Bronchial smooth muscle cell (primary cell): ENCODE measurements at places on chromosomes 3 and 15. TPM values are rescaled to one million over a fixed set of nuclear protein-coding genes. Genes with fewer than 3 reads are reported as not detected.

Gene NOX5
- total RNA-seq, result 0.63 and 1.8 TPM in 2 replicates

Gene GOLGA6L25
- not detected in 2 replicates for total RNA-seq

Gene FSIP1
- 1.5 and 2.5 TPM in 2 replicates for total RNA-seq

Gene TLR9
- under 0.01 and 0.09 TPM in 2 replicates for total RNA-seq

Gene PLA2G4D
- not detected in 2 replicates for total RNA-seq

Gene REC114
- not detected in 2 replicates for total RNA-seq

Gene SPESP1
- 6.8 and 14.3 TPM in 2 replicates for total RNA-seq

Gene SLC7A14
- total RNA-seq, result 3.3 and 29.8 TPM in 2 replicates

Gene MRPS11
- 38.1 and 40.1 TPM in 2 replicates for total RNA-seq

Gene PARP9
- total RNA-seq, result 23.4 and 26.5 TPM in 2 replicates

Gene SERINC4
- not detected in 2 replicates for total RNA-seq

Gene C2CD4A
- not detected in 2 replicates for total RNA-seq

Gene B3GALNT1
- total RNA-seq, result 6.9 and 8.3 TPM in 2 replicates

Gene CCR3
- 0.09 TPM in 1 of 2 replicates, not detected in the other for total RNA-seq

Gene CCR5
- not detected in 2 replicates for total RNA-seq

Gene ZNF80
- total RNA-seq, result not detected in 2 replicates

Gene GOLGA8A
- 4.8 and 13.2 TPM in 2 replicates for total RNA-seq

Gene HDC
- not detected in 2 replicates for total RNA-seq

Gene P2RY1
- total RNA-seq, result 0.26 and 2.5 TPM in 2 replicates

Gene CFAP92
- under 0.01 TPM in 1 of 2 replicates, not detected in the other for total RNA-seq
